ENCODE measurements at places on chromosomes 5 and 9.

DNA sequence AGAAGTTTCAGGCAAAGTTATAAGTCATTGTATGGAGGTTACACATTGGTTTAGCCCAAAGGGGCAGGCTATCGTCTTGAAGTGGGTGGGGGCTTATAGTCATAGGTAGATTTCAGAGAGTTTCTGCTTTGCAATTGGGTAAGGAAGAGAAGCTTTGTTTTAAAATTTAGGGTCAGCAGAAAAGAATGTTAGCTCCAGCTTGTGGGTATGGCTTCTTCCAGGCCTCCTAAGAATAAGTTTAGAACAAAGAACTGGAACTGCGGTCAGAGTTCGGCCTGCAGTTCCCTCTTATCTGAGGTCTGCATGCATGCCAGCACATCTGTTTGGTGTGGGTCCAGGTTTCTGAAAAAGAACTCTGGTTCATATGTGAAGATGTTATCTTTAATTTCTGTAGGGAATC lies 96.1 kb downstream of the CYFIP2 start:
- DNase-seq = no peak

DNA sequence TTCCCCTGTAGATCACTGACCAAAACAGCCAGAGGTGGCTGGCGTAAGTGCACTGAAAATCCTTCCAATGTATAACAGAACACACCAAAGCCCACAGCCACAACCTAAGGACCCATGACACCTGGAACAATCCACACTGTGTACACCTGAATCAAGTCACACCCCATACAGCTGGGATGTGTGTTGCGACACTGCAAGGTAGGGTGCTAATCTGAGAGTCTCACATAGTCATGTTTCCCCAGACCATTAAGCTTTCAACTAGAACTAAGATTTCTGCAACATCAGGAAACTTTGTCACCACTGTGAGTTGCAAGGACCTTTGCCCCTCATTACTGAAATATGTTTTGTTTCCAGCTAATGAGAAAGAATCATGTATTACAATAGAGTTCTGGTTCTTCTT lies 59.4 kb downstream of the MED27 start:
- DNase-seq = no peak

GRCh38 chr9:112970939-112971338 lies 41.1 kb downstream of the ZNF883 start:
- no peak for DNase-seq

GRCh38 chr5:81895307-81895706 lies 76.5 kb upstream of the ATG10 start:
- no peak for DNase-seq

DNA sequence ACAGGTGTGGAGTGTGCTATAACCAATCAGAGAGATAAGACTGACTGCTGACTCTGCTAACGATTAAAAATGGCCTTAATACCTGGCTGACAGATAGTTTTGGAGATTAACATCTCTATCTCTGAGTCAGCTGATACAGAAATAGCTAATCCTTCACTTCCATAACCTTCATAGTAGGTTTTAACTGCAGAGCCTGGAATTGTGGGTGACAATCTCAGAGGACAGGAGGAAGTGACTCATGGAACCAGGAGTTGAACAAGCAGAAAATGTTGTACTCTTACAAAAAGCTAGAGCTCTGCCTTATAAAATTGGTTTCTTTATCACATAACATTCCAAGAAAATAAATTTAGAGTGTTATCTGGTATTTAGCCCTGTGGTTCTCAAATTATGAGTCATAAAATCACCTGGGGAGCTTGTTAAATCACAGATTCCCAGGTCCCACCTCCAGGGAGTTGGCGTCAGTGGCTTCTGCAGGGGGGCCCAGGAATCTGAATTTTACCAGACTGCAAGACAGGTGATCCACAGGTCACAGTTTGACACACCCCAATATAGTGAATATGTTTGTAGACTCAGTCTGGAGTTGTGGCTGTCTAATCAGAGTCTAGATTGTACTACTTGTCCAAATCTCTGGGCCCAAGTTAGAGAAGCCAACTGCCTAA lies 44.4 kb upstream of the AFAP1L1 start:
- no peak for DNase-seq

- DNase-seq = no peak
These were observed 14.3 kb upstream of the LHX3 start for GRCh38 chr9:136219276-136219675.

GRCh38 chr5:143192191-143192900 lies 211.1 kb downstream of the NR3C1 start:
- DNase-seq = no peak

GRCh38 chr9:27379311-27380251 lies 82.6 kb upstream of the EQTN start:
- DNase-seq = no peak

GRCh38 chr5:115815693-115816225 lies 700 bp downstream of the CDO1 start:
- DNase-seq = no peak

- DNase-seq = no peak
These were observed 26.2 kb downstream of the ANGPTL2 start for GRCh38 chr9:127096208-127096607.

DNA sequence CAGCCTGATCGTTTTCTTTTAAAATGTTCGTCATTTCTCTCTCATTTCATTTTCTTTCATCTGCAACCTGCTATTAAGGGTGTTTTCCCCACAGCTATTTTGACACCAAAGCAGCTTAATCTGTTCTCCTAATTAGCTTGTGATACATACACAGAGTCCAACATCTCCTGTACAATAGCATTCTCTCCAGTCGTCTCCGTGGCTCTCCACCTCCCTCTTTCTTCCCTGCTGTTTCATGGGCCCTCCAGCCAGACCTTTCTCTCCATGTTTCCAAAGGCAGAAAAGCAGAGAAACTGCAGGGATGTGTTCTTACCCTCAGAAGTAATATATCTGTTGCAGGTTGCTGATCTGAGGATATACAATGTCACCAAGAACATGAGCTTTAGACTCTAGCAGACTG lies 88.8 kb upstream of the SPOCK1 start:
- no peak for DNase-seq

DNA sequence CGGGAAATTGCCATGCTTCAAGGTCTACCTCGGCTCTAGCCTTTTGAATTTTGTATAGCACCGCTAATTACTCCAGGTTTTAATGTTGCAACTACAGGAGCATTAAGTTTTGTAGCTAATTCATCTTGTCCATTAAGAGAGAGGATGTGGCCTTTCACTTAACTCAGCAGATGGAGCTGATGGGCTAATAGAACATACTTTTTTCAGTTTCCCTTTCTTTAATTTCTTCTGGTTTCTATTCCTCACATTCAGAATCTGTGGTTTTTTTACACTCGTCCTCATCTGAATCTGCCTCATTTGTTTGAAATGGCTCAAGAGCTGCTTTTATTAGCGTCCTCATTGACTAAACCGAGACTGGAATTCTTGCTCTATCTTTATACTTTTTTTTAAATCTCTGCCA lies 2085.7 kb upstream of the C9orf72 start:
- no peak for DNase-seq

DNA sequence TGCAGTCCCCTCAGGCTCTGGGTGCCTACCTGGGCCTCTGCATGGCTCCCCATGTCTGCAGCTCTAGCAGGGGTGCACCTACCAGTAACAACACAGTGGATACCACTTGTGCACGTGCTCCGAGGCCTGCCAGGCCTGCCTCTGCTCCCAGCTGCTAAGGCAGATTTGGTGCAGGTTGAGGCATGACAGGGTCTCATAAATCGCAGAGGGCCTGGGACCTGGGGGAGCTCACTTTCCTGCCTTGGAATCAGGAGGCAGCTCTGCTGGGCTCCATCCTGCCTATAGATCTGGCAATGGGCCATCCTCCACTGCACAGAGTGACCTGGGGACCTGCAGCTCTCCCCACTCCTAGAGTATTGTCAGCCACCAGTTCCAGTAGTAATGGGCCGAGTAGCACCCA lies 121.9 kb upstream of the CXCL14 start:
- DNase-seq = no peak

- no peak for DNase-seq
These were observed 110.5 kb upstream of the CDKN2B start for GRCh38 chr9:22119522-22120158.

DNA sequence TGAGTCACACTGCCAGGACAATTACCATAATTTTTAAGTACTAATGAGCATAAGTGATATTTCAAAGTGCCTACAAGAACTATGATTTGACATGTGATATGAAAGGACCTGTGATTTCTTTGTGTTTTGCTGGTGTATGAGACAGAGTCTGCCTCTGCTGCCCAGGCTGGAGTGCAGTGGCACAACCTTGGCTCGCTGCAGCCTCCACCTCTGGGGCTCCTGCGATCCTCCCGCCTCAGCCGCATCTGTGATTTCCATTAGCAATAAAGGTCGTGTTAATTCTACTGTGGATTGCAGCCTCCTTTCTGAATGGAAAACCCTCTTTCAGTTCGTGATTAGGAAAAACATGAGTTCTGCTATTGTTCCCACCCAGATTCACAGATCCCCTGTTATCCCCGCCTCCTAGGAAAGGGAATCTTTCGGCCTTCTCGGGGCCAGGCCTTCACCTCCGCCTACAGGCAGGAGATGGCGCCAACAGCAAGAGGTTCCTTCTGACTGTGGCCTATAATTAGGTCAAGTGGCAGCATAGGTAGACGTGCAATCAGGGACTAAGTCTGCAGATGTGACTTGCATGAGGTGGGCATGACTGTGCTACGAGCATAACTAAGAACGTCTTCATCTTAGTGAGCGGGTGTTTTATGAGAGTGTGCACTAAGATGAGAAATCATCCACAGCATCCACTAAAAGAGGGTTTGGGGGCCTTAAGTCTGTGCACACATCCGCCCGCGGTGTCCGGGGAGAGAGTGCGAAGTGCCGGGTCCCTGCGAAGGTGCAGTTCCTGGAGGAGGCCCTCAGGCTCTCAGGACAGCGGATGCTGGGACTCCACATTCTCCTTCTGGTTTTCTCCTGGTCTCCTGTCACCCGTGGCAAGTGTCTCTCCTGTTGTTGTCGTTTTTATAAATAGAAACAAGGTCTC lies 23.1 kb downstream of the TRIM7 start:
- DNase-seq = no peak

DNA sequence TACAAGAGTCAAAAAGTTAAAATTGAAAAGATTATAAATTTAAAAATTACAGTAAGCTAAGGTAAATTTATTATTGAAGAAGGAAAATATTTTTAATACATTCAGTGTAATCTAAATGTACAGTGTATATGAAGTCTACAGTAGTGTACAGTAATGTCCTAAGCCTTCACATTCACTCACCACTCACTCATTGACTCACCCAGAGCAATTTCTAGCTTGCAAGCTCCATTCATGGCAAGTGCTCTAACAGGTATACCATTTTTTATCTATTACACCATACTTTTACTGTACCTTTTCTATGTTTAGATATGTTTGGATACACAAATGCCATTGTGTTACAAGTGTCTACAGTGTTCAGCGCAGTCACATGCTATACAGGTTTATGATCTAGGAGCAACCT lies 389.7 kb downstream of the RASEF start:
- DNase-seq = no peak

DNA sequence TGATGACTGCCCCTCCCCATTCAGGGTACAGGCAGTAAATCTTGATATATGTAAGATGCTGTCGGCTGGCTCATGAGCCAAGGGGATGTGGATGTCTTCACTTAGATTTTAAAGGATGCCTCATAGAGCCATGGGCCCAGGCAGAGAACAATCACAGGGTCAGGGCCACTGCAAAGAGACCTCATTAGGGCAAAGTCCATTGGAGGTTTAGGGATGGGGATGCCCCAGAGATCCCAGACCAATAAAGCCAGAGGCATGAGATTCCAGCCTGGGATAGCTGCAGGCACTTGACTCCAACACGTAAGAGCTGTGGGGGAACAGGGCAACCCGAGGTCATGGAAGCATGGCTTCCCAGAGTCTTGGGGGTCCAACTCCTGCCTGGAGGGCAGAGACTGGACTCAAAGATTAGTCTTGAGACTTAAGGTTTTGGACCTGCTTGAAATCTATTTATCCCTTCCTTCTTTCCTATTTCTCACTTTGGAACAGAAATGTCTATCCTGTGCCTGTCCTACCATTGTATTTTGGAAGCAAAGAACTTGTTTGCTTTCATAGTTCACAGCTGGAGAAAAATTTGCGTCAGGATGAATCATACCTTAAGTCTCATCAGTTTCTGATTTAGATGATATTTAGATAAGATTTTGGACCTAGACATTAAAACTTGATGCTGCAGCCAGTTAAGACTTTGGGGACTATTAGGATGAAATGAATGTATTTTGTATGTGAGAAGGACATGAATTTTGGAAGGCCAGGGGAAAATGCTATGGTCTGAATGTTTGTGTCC lies 101.3 kb upstream of the ADRA1B start:
- no peak for DNase-seq

DNA sequence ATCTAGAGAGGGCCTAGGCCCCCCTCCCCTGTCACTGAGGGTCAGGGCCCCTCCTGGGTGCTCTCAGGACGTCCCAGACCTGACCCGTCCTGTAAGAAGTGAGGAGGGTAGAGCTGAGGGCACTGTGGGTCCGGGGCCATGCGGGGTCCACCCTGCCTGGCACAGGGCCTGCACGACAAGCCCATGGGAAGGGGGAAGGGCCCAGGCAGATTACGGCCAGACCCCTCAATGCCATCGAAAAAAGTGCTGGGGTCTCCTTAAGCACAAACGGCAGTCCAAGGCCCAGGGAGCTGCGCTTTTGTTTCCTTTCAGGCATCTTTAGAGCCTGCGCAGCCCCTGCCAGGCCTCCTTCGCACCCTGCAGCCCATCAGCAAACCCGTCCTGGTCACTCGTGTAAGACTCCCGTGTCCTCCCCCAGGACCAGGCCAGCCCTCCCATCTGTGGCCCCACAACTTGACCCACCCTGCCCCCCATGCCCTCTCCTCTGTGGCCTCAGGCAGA lies 4.4 kb upstream of the EXOC3 start:
- no peak for DNase-seq

DNA sequence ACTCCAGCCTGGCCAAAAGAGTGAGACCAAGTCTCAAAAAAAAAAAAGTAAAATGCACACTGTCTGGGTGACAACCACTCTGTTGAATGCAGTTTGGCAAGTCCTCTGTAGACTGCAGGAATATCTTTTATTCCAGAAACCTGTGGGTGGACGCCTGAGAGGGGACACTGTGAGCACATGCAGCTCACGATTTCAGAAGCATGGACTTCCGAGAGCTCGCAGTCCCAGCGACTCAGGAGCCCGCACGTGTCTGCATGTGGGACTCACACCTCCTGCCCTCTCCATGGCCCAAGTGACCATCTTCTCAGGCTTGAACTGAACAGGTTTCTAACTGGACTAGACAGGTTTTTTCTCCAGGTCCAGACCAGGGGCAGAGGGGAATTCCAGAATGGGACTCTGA lies 388.6 kb upstream of the IRX2 start:
- no peak for DNase-seq

- no peak for DNase-seq
These were observed 63.4 kb downstream of the RAPGEF1 start for GRCh38 chr9:131676431-131676972.

DNA sequence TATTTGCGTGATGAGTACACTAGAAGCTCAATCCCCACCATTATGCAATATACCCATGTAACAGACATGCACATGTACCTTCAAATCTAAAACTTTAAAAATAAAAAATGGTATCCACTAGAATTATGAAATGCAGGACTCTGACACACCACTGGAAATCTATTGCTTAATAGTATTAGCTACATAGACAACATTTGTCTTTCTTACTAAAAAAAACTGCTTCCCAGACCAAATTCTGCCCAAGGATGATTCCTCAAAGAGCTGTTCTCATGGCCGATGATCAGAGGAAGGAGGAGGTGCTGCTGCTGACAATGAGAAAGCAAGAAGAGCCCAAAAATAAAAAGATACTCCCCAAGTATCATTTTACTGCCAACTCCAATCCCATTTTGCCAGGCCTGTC lies 67.2 kb downstream of the TTC39B start:
- no peak for DNase-seq

GRCh38 chr9:73573235-73573634 lies 421.6 kb downstream of the ANXA1 start:
- no peak for DNase-seq

Data from stimulated activated CD4-positive, alpha-beta T cell treated with anti-CD3 and anti-CD28 coated beads, TNF-alpha, amount 100 ng/mL, for 48 hours (primary cell).